Glomerular endothelial cell (primary cell): ENCODE measurements at places on chromosomes 13 and 19.

DNA sequence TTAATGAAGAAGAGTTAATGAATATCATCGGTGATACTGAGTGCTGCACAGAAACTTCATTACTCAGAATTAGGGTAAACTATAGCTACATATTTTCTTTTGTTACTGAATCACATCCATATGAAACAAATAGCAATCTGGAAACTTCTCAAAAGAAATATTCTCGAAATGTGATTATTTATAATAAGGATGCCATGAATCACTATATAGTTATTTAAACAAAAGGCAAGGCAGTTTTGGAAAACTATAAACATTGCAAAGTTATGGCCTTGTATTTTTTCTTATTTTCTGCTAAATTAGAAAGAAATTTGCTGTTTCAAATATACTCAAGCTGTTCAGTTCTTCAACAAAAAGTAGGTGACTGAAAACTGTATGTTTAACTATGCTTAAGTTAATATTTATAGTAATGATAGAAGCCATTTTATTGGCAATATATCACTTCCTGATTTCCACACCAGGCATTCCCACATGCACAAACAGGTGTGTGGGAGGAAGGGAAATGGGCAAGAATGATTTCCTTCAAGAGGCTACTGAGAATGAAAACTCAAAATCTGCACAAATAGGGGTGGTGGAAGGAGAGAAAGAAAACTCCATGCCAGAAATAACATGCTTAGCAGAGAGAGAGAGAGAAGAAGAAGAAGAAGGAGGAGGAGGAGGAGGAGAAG is 74.5 kb upstream of the FRY start:
- no peak for DNase-seq

- no peak for DNase-seq
These were observed 151.6 kb downstream of the ZNF536 start for GRCh38 chr19:30523791-30524190.

DNA sequence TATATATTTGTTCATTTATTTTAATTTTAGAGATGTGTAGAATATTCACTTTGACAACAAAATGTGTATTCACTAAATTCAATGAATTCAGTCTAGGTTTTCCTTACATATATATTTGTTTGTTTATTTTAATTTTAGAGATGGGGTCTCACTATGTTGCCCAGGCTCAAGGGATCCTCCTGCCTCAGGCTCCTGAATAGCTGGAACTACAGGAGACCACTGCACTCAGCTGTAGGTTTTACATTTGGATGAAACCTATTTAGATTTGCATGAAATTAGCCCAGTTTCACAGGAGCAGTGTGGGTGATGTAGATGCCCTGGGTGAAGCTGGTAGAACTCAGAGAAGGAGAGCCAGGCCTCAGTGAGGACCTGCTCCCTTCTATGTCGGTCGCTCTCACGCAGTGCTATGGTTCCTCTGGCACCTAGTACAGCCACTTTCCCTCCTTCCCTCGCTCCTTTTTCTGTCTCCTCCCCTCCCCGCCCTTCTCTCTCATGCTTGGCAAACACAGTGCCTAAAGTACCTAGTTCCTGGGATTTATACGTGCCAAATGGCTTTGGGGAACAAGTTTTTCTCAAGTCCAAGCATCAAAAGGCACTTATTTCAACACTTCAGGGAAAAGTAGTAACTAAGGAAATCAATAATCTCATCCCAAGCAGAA is 14.7 kb upstream of the HMGB1 start:
- DNase-seq = no peak

GRCh38 chr19:48660852-48661710 is 11.7 kb downstream of the NTN5 start:
- peak; percentile 89 for DNase-seq
